ENCODE measurements at places on chromosomes 7 and 10.
A peak's percentile ranks its signal among the peaks of the same experiment; 100 is the strongest.

GRCh38 chr7:4803397-4804241 lies 28.2 kb downstream of the AP5Z1 start:
- no peak for DNase-seq

DNA sequence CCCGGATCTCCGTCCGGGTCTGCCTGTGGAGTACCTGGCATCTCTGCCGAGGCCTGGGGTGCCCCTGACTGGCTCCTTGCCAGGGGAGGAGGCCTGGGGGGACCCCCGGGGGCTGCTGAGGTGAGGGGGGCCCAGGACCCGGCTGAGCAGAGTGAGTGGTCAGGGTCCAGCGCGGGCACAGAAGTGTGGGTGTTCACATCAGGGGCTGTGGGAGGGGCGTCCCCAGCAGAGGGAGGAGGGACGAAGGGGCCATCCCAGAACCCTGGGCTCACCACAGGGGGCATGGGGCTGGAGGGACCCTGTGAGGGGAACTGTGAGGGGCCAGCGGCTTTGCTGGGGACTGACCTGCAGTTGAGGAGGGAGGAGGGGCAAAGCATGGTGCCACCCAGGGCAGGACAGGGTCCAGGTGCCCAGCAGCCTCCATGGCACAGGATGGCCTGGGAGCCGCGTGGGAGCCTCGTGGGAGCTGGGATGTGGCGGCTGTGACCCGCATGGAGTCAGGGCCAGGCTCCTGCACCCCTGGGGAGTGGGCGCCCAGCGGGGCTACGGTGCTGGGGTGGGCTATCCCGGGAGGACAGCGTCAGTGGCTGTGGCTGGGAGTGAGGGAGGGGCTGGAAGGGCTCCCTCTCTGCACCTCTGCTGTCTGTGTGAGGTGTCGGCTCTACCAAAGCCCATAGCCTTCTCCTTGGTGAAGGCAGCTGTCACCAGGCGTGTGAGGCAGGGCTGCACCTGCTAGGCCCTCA lies 91.2 kb downstream of the DNAJB6 start:
- no peak for DNase-seq

DNA sequence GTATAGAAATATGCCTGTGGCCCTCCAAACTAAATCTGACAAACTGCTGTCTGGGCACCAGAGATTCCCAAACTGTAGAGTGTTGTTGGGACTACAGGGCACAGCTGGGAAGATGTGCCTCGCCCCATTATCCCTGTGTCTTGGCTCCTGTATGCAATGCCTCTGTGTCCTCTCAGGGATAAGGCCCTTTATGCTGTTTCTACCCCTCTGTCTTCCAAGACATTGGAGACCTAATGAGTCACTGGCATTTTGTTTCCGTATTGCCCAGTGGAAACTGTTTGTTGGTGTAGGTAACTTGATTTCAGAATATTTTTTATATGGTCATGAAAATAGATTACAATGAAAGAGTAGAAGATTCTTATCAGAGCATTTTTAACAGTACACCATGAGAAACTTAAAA lies 183.2 kb downstream of the GLI3 start:
- peak; percentile 43 for DNase-seq

- DNase-seq: no peak
Observed at GRCh38 chr7:105097619-105098018, 83.6 kb downstream of the KMT2E start.

DNA sequence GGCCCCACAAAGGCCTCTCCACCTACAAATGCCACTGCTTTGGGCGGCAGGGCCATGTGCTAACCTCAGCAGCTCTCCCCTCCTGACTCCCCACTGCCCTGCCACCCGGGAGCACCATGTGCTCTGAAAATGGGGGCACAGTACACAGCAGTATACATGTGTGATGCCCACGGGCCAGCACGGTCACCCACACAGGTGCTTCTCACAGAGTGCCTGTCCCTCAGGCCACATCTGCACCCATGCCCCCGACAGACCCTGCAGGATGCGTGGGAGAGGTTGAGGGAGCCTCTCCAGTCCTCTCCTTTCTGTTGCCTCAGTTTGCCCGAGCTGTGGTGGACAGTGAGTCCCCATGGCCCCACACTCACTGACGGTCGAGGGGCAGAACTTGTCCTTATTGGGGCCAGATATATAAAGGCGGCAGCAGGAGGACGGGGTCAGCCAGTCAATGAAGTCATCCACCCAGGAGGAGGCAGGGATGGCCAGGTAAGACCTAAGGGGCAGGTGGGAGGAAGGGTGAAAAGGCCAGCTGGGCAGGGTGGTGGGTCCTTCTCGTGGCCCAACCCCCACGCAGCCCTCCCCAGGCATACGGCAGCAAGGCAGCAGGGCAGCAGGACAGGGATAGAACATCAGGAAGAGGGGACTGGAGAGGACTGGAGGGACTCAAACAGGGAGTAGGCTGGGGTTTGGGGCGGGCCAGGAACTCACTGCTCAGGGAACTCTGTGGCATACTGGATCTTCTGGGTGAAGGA lies 19.6 kb downstream of the NPC1L1 start:
- no peak for DNase-seq

GRCh38 chr7:142557971-142558582 lies 191.2 kb upstream of the PRSS1 start:
- DNase-seq: peak; percentile 30

- DNase-seq: no peak
Observed at GRCh38 chr10:121464517-121464916, 133.7 kb downstream of the FGFR2 start.
